ENCODE measurements at places on chromosomes 2 and 18.

DNA sequence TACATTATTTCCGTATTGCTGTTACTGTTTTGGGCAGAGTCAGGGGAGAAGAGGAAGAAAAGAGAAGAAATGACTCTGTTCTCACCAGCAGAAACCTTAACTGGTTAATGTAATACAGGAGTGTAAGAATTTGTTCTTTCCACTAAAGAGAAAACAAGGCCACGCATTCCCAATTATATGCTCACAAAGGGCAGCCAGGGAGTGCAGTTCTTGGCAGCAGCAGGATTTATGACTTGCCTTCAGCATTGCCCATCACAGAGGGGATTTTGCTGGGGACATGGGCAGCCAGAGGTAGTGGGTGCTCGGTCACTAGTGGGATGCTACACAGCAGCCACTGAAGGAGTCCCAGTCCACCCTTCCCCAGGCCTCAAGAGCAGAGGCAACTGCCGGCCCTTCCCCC, 18.4 kb downstream of the MREG start:
- DNase-seq = no peak

DNA sequence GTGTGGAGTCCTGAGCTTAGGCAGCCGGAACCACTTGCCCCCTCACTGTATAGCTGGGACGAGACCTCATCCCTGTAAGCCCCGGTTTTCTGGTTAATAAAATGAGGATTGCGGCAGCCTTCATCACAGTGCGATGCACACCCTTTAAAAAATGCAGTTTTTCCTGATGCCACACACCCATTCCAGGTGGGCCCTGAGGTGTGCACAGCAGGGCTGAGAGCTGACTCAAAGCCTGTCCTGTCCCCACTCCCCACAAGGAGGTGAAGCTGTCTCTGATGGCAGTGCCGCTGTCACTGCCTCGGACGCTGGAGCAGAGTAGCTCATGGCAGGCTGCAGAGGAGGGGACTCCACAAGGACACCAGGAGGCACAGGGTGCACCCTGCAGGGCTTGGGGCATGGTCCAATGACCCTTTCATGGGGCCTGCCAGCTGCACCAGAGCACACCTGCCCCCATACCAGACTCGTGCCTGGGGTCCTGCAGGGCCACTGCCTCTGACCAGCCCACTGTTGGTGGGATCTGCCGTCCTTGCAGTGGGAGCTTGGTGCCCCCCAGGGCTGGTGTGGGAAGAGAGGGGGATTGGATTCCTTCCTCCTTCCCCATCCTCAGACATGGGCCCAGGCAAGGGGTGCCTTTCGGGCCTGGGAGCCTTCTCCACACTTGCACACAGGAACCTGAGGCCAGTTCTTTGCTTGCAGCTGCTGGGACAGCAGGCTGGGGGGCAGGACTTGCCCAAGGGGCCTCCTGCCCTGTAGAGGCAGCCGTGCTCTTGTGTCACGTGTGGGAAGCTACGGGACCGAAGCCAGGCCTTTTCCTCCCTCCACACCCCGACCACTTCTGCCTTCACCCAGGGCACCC, 22.8 kb downstream of the GPC1 start:
- peak; percentile 51 for DNase-seq

GRCh38 chr2:43321446-43321845, 95.0 kb upstream of the ZFP36L2 start:
- DNase-seq = no peak

DNA sequence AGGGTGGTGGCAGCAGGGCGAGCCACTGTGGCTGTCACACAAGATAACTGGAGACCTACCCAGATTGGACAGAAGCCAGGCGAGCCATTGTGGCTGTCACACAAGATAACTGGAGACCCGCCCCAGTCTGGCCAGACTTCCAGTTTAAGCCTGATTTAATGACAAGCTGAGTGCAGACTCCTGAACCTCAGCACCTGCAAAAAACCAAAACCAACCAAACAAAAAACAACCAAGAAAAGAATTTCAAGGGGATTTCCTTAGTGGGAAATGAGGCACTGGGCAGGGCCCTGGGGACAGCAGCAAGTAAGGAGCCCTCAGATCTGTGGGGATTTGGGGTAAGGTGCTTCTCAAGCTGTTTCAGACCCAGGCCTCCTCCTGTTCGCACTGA, 95.2 kb upstream of the BOD1L2 start:
- DNase-seq = no peak

DNA sequence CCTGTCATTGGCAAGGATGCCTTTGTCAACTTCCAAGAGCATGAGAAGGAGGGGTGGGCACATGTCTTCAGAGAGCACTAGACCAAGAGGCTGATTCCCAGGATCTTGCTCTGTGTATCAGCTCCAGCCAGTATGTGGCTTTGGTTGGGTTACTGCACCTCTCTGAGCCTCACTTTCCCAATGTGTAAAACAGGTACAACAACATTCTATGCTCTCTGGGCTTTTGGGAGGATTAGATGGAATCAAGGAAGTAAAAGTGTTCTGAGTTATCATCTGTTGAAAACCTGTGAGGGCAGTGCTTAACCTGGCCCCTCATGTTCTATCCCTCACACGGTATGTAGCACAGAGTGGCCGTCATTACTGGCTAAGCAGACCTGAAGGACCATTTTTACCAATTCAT, 103.9 kb downstream of the FHOD3 start:
- DNase-seq = no peak

DNA sequence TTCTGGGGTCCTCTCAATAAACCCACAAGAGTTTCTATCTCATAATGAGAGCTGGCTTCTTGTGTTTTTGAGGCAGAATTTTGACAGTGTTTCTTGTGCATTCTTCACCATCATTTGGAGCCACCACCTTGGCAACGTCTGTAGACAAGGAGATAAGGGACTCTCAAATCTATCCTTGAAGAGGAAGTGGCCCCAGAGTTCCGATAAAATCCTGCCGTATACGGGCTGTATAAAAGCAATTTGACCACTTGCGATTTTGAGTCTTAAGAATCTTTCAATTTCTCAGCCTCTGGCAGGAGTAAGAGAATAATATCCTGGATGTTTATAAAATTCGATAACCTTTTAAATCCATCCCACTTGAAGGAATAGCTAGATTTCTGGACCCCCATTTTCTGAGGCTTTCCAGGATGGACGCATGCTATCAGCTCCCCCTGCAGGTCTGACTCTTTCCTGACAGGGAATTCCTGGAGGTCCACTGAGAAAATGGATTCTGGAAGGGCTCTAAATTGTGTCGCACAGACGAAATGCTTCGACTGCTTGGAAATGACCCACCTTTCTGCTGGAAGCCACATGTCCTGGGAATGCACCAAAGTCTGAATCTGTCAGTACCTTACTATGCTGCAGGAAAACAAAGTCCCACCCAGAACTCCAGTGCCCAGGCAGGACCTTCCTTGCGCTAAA, 54.1 kb downstream of the E2F6 start:
- peak; percentile 56 for DNase-seq

DNA sequence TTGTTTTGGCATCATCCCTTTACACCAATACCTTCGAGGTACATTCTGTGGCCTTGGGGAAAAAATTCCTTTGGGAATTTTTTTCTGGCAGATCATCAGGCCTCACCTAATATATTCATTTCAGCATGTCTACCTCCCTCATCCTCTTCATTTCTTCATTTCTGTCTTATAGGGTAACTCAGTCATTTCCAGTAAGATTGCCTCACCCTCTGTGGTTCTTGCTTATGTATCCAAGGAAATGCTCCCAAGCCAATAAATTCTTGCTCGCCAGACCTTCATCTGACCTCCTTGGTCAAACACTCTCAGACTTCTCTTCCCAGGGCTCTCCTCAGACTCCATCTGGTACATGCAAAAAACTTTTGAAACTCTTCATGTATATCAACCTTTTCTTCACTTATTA, 265.6 kb downstream of the TMX3 start:
- no peak for DNase-seq

DNA sequence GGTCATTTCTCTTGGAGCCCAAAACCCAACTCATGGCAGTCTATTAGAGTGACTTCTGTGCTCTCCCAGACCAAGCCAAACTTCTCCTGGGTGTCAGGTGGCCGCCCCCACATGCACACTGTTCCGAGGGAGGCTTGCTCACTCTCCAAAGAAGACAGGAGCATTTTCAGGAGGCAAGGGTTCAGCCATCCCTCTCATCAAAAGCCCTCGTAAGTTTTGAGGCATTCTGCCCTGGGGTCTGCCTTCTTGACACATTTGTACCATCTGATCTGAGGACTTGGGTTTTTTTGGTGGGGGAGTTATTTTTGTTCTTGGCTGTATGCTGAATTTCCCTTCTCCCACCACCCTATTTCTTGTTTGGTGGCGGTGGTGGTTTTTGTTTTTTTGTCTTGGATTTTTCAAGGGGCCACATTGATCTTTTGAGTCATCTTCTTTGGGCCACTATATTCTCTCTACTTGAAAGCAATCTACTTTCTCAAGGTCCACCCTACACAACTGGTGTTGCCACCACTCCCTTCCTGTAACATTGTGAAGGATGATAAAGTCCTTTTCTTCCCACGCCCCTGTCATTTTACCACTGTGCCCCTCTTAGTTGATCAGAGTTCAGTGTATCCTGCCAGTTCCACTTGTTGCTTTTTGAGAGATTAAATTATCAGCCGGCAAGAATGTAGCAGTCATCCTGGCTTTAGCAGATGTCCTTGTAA, 255.8 kb downstream of the CYP26B1 start:
- DNase-seq = no peak

- DNase-seq = no peak
Observed at GRCh38 chr2:239387811-239388210, 13.0 kb downstream of the HDAC4 start.

DNA sequence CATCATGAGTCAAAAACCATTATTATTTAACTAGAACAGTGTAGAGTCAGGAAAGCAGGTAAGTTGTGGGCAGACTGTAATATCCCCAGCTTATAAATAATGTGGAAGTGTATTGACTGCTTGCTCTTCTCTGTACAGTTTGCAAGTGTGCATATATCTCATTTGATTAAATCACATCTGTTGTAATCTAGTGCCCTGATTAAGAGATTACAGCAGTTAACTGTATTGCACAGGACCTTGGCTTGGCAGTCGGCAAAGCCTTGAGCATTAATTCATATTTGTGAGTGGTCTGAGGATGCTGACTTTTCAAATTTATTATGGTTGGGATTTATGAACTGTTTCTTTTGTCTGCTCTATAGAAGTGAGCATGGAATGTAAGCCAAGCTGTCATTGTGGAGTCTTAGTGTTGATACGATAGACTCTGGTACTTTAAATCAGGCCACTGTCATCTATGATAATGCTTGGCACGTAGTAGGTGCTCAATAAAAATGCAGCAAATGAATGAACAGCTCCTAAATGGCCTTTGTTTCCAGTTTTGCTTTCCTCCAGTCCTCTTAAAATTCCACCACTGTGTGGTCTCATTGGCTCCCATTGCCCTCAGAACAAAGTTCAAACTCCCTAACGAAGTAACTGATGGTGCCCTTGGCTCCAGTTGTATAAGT, 48.3 kb downstream of the RAB31 start:
- DNase-seq = no peak

GRCh38 chr18:2716394-2717326, 61.1 kb downstream of the SMCHD1 start:
- DNase-seq = peak; percentile 38

Measured in right cardiac atrium (tissue), 5 donors.